Stimulated activated CD4-positive, alpha-beta T cell treated with anti-CD3 and anti-CD28 coated beads, TNF-alpha, amount 100 ng/mL, for 24 hours (primary cell): ENCODE measurements at places on chromosomes 12 and 14.

DNA sequence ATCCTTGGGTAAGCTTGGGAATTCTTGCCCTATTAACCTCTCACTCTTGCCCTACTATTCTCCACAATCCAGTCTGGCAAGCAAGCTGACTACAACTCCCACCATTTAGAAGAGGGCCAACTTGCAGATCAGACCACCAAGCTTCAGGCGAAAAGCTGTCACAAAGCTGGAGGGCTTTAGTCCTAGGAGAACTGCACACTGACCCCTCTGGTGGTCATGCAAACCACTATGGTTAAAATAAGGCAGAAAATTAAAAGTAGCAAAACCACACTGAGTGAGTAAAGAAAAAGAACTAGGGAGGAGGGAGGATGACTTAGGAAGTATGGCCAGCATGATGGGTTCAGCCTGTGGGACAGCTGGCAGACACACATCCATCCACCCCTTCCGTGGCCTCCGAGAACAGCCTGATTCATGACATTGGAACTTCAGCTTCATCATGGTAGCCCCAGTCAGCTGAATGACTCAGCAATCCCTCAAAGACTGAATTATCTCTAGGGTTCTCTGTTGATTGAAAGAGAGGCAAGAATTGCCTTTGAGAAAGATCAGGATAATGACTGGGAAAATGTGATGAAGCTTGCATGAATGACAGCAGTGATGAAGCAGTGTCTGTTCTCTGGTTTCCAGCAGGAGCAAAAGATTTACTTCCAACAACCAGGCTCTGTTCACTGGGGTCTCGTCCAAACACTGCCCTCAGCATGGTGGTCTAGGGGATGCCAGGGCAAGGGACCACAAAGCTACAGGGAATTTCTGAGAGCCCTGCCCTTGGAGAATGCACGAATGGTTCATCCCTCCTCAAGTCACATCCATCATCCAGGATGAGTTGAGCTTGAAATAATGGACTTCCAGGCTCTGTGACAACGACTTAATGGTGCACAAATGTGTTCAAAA is 24.4 kb downstream of the PITPNM2 start:
- DNase-seq, result no peak

DNA sequence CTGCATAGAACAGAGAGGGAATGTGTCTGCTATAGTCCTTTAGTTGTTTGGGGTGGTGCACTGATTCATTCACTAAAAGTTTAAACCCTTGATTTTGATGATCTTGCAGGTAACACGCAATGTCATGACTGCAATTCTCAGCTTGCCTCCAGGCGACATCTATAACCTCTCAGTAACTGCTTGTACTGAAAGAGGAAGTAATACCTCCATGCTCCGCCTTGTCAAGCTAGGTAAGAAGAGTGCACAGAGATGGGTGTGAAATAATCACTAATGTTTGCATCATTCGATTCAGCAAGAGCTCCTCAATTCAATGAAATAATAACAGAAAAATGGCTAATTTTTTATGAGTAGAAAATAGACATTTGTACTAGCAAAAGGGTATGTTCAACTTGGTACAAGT is 203.7 kb downstream of the PTPRO start:
- no peak for DNase-seq

GRCh38 chr14:87207756-87208155 is 785.2 kb downstream of the GALC start:
- no peak for DNase-seq

DNA sequence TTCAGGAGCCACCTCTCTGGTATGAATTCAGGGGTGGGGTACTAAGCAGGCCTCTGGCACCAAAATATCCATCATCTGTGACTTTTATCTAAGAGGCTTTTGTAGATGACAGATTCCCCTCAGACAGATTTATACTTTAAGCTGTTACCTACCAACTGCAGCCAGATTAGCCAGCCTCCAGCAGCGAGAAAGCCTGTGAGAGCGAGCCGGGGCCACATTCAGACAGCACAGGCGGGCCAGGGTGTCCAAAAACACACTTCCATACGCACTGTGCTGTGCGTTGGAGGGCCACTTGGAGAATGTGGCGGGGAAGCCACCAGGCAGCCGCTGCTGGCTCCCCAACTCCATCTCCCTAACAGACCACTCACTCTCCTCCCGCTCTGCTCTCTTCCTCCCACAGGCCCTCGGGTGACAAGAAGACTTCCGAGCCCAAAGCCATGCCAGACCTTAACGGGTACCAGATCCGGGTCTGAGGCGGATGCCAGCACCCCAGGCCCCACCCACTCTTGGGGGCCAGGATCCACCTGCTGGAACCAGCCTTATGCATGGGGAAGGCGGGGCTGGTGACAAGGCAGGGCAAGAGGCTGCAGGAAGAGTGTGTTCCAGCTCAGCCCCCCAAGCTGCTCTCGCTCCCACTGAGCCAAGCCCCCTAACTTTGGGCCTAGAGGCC is 17.4 kb downstream of the VASH1 start:
- DNase-seq, result no peak

- no peak for DNase-seq
These were observed 108.4 kb downstream of the PTPRR start for GRCh38 chr12:70812136-70812535.

DNA sequence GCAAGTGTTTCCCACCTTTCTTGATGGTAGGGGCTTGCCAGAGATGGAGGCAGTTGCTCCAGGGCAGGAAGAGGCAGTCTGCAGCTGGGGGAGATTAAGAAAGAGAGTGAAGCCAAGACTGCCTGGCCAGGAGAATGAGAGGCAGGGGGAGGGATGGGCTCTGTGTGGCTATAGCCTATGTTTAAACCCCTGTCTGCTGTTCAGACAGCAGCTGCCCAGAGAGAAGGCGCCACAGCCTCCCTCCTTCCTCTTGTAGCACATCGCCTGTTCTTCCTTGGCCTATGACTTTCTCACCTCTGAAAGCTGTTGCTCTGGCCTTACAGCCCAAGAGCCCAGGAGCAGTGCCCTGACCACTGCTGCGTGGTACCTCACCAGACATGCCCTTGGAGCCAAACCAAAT is 61.7 kb downstream of the EMP1 start:
- DNase-seq, result no peak

GRCh38 chr12:103547929-103548328 is 39.1 kb upstream of the STAB2 start:
- DNase-seq, result no peak

GRCh38 chr12:102528111-102528510 is 47.7 kb upstream of the IGF1 start:
- DNase-seq, result no peak

DNA sequence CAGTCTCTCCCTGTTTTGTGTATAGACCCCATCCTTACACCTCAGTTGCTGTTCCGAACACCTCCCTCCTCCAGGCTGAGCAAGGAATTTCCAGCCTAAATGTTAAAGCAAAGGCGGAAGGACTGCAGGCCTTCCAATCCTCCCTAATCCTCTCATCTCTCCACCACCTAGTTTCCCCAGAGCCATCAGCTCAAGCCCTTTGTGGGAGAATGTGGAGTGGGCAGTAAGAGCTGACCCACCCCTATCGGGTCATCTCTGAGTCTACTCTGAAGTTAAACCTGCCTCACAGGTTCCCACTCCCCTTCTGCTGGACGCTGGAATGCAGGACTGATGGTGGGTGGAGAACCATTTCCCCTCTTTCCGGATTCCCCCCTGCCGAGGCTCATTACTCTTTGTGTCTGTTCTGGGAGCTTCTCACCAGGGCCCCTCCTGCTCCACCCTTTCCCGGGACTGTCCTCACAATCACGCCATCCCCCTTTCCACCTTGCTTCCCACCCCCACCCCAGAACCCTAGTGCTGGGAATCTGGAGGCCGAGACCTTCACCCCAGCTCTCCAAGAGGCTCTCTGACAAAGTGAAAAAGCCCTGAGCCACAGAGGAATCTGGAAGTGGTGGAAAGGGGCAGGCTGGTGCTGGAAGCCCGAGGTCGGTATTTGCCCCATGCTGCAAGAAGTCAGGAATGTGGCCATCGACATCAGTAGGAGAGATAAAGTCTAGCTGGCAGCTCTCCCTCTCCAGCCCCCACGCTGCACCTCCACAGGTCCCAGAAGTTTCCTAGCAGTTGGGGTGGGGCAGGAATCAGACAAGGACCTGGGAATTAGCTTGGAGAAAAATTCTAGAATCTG is 3.3 kb upstream of the KRT18 start:
- DNase-seq, result no peak

DNA sequence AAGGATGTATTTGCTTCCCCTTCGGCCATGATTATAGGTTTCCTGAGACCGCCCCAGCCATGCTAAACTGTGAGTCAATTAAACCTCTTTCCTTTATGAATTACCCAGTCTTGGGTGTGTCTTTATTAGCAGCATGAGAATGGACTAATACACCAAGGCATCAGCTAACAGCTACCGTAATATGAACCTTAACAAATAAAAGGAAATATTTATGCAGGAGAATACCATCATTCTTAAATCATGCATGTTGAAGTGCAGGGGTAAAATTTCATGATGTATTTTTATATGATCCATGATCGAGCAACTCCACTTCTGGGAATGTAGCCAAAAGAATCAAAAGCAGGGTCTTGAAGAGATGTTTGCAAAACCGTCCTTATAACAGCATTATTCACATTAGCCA is 379.0 kb downstream of the NPAS3 start:
- DNase-seq, result no peak

GRCh38 chr12:44367916-44368315 is 508.2 kb downstream of the NELL2 start:
- no peak for DNase-seq

- no peak for DNase-seq
These were observed 2.6 kb downstream of the IRAK3 start for GRCh38 chr12:66191547-66192126.

- no peak for DNase-seq
These were observed 60.9 kb upstream of the FSCB start for GRCh38 chr14:44567997-44568396.

DNA sequence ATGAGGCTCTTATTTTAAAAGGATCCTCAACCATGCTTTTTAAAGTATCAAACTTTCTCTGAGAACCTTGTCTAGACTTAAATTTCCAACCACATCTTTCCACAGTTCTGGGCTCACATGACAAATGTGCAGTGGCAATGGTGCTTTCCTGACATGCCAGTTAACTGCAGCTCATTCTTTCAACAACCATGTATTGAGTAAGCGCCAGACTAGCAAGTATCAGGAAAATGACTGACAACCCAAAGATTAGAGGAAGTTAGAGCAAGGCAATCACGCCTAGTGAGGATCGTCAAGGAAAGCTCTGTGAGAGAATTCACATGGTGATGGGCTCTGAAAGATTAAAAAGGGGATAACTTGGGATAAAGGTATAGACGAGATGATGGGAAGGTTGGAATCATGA is 35.8 kb downstream of the FLVCR2 start:
- DNase-seq, result no peak

DNA sequence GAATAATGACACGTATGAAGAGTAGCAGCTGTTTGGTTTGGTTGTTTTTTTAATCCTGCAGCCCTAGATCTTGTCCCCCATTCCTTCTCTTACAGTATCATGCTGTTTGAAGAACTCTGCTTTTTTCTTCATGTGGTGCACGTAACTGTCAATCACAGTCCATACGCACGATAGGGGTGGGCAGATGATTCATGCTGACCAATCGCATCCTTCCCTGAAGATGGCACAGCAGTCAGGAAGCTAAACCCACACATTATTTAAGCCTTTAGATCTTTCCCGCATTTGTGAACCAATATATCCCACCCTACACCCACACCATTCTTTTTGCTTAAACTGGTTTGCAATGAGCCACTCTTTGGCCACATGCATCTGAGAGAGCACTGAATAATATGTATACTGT is 158.9 kb upstream of the PLEKHA5 start:
- DNase-seq, result no peak

DNA sequence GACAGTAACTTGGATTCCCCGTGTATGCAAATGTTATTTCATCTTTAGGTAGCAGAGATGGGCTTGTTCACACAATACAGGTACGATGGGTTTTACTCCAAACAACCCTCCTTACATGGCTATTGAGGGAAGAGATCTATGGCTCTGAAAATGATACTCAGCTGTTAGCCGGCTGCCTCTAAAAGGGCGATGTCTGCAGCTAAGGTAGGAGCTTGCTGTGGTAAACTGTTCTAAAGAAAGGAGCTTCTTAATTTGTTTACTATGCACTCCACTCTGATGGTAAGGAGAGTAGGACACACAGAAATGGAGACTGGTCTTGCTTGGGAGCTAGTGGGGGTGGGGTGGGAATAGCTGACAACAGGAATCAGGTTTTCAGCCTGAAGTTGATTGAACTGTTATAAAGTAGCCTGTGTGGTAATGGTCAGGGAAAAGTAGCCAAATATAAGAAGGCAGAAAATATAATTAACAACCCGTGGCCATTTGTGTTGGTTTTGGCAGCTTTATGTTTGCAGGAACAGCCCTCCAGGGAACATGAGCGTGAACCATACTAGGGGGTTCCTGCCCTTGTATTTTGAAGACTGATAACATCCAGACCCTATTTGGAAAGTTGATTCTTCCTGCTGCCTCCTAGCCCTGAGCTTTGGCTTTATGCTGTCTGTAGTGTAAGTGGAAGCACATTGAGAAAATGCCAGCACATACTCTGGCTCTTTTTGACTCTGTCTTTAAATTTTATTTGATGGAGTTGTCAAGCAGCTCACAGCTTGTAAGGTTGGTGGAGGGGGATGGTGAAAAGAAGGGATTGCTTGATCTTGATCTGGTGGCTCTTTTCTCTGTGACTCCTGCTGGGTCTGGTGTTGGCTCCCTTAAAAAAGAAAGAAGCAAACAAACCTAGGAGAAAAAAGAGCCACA is 929.8 kb downstream of the DIO2 start:
- no peak for DNase-seq

DNA sequence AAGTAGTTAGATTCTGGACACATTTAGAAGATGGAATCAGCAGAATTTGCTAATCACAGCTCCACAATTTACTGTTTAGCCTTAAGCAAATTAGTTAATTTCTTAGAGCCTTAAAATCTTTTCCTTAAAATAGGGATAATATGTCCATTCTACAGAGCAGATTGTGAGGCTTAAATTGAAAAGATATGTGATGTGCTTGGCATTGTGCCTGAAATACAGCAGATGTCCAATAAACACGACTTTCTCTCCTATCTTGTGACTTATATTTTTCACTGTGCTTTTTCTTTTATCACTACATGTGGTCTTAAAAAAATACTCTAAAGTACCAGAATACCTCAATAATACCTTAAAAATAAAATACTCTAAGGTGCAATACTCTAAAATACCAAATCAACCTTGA is 30.6 kb downstream of the CCER1 start:
- no peak for DNase-seq

GRCh38 chr14:56120091-56120691 is 2.0 kb downstream of the PELI2 start:
- DNase-seq, result no peak

- no peak for DNase-seq
These were observed 16.5 kb upstream of the KRT78 start for GRCh38 chr12:52865090-52865944.

GRCh38 chr14:71488703-71489191 is 443.5 kb upstream of the RGS6 start:
- no peak for DNase-seq

DNA sequence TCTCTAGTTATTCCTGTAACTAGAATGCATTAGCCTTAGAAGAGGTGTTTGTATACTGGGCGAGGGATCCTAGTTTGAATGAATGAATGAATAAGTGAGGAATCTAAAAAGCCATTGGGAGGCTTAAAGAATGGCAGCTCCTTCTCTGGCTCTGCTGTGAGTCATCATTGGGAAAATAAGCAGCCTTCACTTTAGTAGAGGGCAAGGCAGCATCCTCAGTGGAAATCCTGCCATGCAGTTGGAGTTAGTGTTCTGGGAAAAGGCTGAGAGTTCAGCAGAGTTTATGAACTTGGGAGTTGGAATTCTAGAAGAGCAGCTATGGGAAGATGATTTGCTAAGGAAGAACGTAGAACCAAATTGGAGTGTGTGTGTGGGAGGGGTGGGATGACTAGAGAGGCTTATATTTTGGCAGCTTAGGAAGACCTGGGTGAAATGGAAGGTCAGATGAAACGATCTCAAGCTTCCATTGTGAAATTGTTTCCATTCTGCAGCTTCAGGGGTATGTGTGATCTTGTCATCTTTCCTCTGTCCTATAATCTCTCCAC is 120.8 kb downstream of the PTCSC3 start:
- DNase-seq, result no peak
